SK-N-SH (cell line): ENCODE measurements at places on chromosomes 4 and X. TPM values are rescaled to one million over a fixed set of nuclear protein-coding genes. Genes with fewer than 3 reads are reported as not detected.

DNA sequence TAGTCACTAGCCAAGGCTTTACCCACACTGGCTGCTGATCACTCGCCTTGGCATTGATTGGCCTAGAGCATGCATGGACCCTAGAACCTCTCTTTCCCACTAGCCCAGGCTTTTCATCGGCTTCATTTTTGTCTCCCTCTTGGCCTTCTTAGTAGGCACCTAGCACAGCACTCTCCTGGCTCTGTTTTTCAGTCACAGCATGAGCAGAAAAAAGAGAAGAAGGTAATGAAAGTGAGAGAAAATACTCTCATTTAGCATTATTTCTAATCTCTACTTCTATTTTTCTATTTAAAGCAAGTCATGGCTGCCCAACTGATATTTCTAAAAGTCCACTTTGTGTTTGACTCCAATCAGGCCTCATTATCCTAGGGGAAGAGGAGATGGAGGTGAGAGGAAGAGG lies 267.2 kb downstream of the FBXO8 start:
- DNase-seq, result no peak

DNA sequence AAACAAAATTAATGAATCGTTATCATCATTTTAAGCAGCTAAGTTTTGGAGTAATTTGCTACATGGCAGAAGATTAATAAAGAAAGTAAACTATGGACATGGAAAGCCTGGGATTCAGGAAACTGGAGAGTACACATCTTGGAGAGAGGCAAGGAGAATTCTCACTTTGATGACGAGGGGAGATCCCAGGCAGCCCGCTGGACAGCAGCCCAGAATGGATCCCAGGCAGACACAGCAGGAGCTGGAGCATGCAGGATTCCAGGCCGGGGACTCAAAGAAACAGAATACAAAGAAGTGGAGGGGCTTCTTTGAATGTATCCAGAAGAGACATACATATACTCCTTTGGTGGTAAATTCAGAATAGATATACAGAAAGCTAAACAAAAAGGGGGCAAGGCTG lies 118.0 kb upstream of the ATP6AP2 start:
- DNase-seq, result no peak
- no peaks in the 10 kb centered on the region; the same call in 1 of the 2 replicates for H3K4me1 ChIP-seq

DNA sequence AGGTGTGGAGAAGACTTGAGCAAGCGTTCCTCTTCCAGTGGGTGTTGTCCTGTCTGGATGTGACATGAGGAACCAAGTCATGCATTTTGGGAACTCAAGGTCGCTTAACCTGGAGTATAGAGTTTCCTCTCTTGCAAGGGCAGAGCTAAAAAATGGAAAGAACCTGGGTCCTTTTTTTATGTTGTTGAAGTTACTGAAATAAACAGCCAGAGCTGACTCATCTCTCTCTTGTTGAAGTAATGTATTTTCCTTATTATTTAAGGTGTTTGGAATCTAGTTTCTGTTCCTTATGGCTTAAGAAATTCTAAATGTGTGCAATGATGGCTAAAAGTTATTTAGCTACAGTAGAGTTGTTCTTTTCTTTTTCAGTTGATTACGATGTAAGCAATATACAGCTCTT lies 314.5 kb downstream of the CAMK2D start:
- peaks cover 29% of the 10 kb centered on the region for H3K4me1 ChIP-seq
- no peak overlapping the region for H3K4me3 ChIP-seq
- H3K27me3 ChIP-seq, result no peaks in the 10 kb centered on the region
- no peak overlapping the region for H3K27ac ChIP-seq

DNA sequence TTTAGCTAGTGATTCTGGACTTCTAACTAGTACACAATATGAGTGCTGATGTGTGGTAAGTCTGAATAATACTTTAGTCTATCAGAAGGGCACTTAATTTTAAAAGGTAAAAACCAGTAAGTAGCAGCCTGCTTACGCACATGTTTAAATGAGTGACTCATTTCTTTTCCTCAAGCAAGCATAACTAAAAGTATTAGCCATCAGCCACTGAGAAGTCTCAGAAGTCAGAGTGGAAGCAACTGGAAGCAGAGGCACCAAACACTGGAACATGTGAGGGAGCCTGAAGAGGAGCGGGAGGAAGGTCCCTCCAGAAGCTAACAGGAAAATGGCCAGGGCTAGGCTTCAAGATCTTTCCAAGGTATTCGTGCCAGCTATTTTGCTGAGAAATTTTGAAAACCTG lies 257.7 kb downstream of the RAPGEF2 start:
- peaks cover 22% of the 10 kb centered on the region for H3K4me1 ChIP-seq
- H3K27ac ChIP-seq, result no peak overlapping the region
- no peaks in the 10 kb centered on the region for H3K27me3 ChIP-seq
- H3K4me3 ChIP-seq, result no peak overlapping the region
- H3K36me3 ChIP-seq, result peaks cover 21% of the 10 kb centered on the region
- no peak for DNase-seq

- DNase-seq, result no peak
- H3K4me1 ChIP-seq, result no peaks in the 10 kb centered on the region
- H3K36me3 ChIP-seq, result no peaks in the 10 kb centered on the region
- H3K27ac ChIP-seq, result no peak overlapping the region
- H3K27me3 ChIP-seq, result no peaks in the 10 kb centered on the region
Measured at GRCh38 chr4:110808351-110808878, 185.5 kb upstream of the PITX2 start.

DNA sequence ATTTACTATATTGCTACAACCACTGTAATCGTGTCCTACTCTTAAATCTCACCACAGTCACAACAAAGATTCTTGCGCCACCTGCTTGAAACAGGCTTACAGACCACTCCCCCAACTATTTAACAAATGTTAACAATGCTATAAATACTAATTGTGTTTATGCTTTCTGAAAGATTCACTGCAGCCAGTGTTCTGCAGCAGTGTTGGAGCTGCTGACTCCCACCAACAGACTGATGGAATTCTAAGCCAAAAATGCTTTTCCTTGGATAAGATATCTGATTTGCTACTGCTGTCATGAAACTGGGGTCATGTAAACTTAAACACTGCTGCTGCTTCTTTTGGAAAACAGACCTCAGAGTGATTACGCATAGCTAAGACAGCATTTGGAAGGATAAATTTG lies 244.2 kb upstream of the MAB21L2 start:
- no peaks in the 10 kb centered on the region; the same call in 1 of the 2 replicates for H3K4me1 ChIP-seq
- H3K4me3 ChIP-seq, result no peak overlapping the region
- no peaks in the 10 kb centered on the region for H3K27me3 ChIP-seq
- DNase-seq, result no peak
- no peaks in the 10 kb centered on the region for H3K36me3 ChIP-seq
- no peak overlapping the region for H3K27ac ChIP-seq

GRCh38 chr4:112266823-112267222 lies 18.9 kb downstream of the TIFA start:
- H3K27me3 ChIP-seq, result no peaks in the 10 kb centered on the region
- H3K4me3 ChIP-seq, result no peak overlapping the region
- peaks cover 28% of the 10 kb centered on the region for H3K36me3 ChIP-seq
- peak; percentile 12 for DNase-seq
- peaks cover 2% of the 10 kb centered on the region; the same call in 1 of the 2 replicates for H3K4me1 ChIP-seq
- no peak overlapping the region for H3K27ac ChIP-seq

DNA sequence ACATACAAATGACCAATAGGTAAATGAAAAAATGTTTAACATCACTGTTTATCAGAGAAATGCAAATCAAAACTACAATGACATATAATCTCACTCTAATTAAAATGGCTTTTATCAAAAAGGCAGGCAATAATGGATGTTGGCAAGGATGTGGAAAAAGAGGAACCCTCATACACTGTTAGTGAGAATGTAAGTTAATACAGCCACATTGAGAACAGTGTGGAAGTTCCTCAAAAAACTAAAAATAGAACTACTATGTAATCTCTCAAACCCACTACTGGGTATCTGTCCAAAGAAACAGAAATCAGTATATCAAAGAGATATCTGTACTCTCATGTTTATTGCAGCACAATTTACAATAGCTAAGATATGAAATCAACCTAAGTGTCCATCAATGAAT lies 165.9 kb upstream of the HHIP start:
- H3K4me3 ChIP-seq, result no peak overlapping the region
- no peaks in the 10 kb centered on the region for H3K4me1 ChIP-seq
- no peak for DNase-seq
- no peak overlapping the region for H3K27ac ChIP-seq
- H3K27me3 ChIP-seq, result no peaks in the 10 kb centered on the region; the same call in 1 of the 2 replicates

Gene PFKFB1
- 0.12 and 0.15 TPM in 2 replicates for polyA plus RNA-seq

Gene PITX2
- not detected in 2 replicates for polyA plus RNA-seq

Gene LGI2
- polyA plus RNA-seq, result not detected in 2 replicates

Gene AFM
- polyA plus RNA-seq, result not detected in 2 replicates

Gene GEMIN8
- 69.8 and 78.0 TPM in 2 replicates for polyA plus RNA-seq

Gene CSAG3
- polyA plus RNA-seq, result 72.2 and 115 TPM in 2 replicates

Gene NSG1
- 10.4 and 11.4 TPM in 2 replicates for polyA plus RNA-seq

Gene F11
- not detected in 2 replicates for polyA plus RNA-seq

Gene USP26
- polyA plus RNA-seq, result not detected in 2 replicates
